ENCODE measurements at places on chromosomes 7 and 10. TPM values are rescaled to one million over a fixed set of nuclear protein-coding genes. Genes with fewer than 3 reads are reported as not detected.

Gene ACHE
- total RNA-seq = not detected

Gene BTBD16
- not detected for total RNA-seq

Gene HTR5A
- not detected for total RNA-seq

Gene MUC12
- not detected for total RNA-seq

Gene OPALIN
- not detected for total RNA-seq

Gene AKR1B1
- 124 TPM for total RNA-seq

Gene KLF14
- total RNA-seq = 0.37 TPM

Gene NSUN5
- 22.5 TPM for total RNA-seq

Gene FXYD4
- not detected for total RNA-seq

Data from subcutaneous preadipocyte (primary cell).